GM12891 (cell line): ENCODE measurements at places on chromosomes 11 and 22.

GRCh38 chr11:2164861-2165555 lies 4.0 kb upstream of the INS start:
- DNase-seq = no peak

DNA sequence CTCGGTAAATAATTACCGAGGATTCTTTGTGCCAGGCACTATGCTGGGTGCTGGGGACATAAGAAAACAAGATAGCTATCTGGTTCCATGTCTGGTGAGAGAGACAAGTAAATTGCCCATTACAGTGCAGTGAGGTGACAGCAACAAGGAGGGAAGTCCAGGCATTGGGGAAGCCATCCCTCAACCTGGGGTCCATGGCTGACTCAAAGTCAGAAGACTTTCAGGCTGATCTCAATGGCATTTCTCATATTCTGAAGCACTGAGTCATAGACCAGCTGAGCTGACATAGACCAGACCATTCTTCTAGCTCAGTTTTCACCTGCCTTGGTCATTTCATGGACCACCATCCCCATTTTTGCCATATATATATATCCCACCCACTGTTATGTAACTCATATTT lies 158.8 kb downstream of the TTC17 start:
- no peak for DNase-seq

DNA sequence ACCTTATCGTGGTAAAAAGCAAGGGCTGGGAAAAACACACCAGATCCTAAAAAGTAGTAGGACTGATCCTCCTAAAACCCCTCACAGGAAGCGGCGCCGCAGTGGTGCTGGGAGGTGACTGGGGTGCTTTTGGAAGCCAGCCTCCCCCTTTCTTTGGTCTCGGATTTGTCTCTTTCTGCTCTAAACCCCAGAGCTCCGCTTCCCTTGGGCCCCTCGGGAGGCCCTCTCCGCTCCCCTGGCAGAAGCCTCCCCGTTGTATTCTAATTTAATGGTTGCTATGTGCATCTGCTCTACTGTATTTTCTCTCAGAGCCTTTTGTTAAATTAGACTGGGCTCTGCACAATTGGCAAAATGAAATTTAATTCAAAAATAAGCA lies 587.7 kb downstream of the OPCML start:
- DNase-seq = no peak

- no peak for DNase-seq
Measured at GRCh38 chr11:114157476-114158050, 98.1 kb downstream of the ZBTB16 start.

- DNase-seq = no peak
Measured at GRCh38 chr11:68011051-68011943, 1.2 kb downstream of the ALDH3B1 start.

GRCh38 chr11:113287801-113288200 lies 26.6 kb upstream of the TTC12 start:
- DNase-seq = no peak

- no peak for DNase-seq
Measured at GRCh38 chr11:104668797-104669463, 229.3 kb downstream of the CASP12 start.

DNA sequence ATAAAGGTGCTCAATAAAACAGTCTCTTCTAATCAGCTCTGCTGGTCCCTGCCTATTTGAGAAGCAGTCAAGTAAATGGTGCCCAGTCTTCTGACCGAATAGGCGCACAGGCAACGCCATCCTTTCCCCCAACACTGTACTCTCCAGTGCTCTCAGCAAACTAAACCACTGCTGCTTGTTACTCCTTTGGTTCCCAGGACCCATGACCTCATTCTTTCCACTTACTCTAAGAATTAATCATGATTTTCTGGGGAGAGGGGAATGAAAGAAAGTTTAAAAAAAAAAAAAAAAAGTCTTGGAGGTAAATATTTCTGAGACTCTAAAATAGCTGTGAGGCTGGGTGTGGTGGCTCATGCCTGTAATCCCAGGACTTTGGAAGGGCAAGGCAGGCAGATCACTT lies 63.7 kb downstream of the SGSM3 start:
- no peak for DNase-seq

GRCh38 chr22:28015676-28016601 lies 96.9 kb upstream of the PITPNB start:
- DNase-seq = no peak

DNA sequence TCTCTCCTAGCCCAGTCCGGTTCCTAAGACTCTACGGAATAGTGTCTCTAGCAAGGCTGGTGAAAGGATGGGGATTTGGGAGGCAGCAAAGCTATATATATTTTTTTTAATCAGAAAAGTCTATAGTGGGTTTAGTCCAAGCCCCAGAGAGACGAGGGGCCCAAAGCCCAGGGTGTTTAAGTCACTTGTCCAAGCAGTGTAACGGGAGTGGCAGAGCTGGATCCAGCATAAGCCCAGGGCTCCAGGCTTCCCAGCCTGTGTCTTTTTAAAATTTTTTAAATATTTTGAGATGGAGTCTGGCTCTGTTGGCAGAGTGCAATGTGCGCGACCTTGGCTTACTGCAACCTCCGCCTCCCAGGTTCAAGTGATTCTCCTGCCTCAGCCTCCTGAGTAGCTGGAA lies 6.8 kb downstream of the GRIK4 start:
- DNase-seq = no peak

DNA sequence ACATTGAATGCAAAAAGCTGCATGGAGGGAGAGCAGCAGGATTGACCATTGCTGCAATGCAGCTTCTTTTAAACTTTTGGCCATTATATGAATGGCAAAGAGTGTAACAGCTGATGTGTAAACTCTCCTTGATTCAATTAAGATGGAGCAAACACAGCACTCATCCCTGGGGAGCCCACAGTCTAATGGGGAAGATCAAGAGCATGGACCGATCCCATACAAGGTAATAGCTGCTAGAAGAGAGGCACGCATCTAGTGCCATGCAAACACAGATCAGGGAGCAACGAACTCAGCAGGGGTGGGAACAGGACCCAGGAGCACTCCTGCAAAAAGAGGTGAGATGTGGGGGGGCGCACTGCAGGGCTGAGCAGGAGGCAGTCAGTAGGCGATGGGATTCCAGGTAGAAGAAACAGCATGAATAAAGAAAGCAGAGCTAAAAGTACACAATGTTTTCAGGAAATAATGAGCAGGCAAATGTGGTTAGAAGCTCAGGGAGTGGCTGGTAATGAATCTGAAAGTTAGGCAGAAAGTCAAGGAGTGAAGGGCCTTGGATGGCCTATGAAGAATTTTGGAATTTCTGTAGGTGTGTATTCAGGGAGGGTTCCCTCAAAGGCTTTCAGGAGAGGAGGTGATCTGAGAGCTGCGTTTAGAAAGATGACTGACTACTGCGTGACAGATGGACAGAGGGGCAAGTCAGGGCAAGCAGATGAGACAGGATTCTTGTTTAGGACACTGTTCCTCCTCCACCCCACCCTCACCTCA lies 17.2 kb upstream of the BMAL1 start:
- DNase-seq = no peak

- no peak for DNase-seq
Measured at GRCh38 chr11:22677153-22677903, 10.9 kb downstream of the GAS2 start.

DNA sequence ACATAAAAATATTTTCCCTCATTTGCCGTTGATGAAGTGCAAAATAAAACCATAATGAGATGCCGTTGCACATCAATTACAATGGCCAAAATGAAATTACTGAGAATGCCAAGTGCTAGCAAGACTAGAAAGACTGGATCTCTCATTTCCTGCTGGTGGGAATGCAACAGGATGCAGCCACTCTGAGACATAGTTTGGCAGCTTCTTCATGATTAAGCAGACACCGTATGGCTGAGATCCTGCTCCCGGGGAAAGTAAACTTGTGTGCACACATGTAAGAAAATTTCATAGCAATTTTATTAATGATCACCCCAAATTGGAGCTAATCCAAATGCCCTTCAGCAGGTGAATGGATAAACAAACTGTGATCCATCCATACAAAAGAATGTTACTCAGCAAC lies 1013.2 kb downstream of the TBC1D22A start:
- DNase-seq = no peak

- no peak for DNase-seq
Measured at GRCh38 chr22:21445437-21446127, 21.6 kb upstream of the TMEM191C start.

GRCh38 chr11:32705309-32706033 lies 89.0 kb downstream of the CCDC73 start:
- no peak for DNase-seq

DNA sequence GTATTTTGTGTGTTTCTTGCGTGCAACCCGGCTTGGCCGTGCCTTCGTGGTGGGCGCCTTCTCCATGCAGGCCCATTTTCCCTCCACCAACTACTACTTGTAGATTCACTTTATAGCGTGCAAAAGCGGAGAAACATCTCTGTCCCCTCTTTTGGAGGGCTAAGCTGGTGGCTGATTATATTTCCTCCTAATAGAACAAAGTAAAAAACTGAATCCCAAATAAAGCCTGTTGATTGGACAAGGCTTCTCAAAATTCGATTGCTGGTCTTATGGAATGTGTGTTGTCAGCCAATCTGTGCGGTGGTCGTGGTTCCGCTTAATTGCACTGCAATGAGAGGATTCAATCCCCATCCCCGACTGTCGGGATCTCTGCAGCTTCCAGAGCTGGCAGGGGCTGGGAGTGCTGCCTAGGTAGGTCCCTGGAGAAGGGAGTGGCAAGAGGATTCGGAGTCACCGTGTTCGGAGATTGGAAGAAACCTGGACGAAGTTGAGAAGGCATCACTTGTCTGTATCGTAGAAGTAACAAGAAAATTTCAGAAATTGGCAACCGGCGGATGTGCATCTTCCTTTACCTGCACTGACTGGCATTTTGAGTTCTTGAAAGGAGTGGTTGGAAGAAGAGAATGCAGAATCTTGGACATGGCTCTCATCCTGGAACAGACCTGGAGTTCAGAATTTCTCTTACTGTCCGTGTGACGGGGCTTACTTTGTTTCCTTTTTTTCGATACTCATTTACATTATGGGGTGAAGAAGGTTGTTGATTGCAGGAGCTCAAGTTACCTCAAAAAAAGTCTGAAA lies 1.1 kb downstream of the HMGXB4 start:
- DNase-seq = no peak

DNA sequence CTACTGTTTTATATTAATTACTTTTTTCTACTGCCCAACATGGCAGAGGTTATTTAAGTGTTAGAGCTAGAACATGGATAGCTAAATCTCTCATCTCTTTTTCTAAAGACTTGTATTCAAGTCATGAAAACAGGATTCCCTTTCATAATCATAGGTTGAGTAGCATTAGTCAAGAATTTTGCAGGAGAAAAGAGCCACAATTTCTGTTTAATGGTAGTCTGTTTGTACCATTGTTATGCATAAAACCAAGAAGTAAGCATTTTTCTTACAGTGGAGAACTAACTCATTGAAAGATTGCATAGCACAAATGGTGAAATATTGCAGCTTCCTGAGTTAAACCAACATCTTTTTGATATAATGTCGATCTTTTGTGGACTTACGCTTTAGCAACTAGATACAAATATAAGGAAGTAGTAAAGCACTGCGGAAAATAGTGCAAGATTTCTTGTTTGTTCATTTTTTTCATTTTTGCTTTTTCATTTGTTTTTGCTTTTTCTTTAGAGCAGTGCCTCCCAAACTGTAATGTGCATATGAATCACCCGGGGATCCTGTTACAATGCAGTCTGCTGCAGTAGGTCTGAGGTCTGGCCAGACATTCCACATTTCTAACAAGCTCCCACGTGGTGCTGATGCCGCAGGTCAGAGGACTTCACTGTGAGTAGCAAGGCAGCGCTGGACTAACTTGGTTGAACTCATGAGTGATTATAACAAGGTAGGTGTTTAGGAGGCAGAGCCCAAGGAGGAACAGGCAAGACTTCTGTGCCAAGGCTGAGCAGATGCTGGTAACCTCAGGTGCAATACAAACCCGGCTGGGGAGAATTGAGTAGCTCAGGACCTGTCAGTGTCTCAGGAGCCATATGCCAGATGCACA lies 4.6 kb downstream of the ETS1 start:
- DNase-seq = no peak
